ENCODE measurements at places on chromosomes 13 and 19.

DNA sequence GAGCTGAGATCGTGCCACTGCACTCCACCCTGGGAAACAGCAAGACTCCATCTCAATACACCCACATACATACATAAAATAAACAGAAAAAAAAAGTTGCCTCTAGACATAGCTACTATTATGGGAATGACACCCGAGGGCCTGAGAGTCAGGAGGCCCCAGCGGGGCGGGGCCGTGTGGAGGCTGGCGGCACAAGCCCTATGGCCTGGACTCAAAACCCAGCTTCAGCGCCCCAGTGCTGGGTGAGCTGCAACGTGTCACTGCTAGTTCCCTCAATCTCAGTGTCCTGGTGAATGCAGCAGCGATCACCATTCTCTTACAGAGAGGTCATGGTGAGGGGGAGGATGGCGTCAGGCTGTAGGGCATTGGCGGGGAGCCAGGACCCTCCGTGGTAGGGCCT, 9.2 kb upstream of the ZSCAN1 start:
- DNase-seq, result no peak

GRCh38 chr19:31676271-31677004, 327.2 kb upstream of the TSHZ3 start:
- DNase-seq, result peak; percentile 38

GRCh38 chr19:51090471-51090870, 7.8 kb upstream of the KLK14 start:
- no peak for DNase-seq

GRCh38 chr19:14505488-14506239, 9.7 kb upstream of the GIPC1 start:
- peak; percentile 82 for DNase-seq

- DNase-seq, result no peak
Observed at GRCh38 chr13:55199134-55199533, 1941.6 kb upstream of the PRR20A start.

DNA sequence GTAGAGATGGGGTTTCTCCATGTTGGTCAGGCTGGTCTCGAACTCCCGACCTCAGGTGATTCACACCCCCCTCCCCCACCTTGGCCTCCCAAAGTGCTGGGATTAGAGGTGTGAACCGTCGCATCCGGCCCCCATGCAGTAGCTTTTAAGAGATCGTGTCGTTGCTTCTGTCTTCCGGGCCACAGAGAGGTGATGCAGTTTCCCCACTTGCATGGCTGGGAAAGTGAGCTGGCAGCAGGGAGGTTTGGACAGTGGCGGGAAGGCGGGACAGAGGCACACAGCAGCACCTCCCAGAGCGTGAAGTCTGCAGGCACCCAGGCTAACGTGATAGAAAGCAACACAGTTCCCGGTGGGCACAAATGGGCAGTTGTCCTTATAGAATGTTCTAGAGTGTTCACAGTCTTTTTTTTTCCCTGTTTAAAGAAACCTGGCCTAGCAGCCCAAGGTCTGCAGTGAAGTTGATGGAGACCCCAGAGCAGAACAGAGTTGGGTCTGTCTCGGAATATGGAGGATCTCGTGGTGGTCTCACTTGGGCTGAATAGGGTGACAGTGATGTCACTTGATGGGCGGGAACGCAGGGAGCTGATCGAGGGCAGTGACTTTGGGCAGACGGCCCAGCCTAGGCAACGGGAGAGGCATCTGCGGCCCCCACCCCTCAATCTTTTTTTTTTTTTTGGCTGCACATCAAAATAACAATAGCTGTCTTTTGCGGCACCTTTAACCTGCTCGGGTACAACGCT, 4.9 kb downstream of the UHRF1 start:
- no peak for DNase-seq

DNA sequence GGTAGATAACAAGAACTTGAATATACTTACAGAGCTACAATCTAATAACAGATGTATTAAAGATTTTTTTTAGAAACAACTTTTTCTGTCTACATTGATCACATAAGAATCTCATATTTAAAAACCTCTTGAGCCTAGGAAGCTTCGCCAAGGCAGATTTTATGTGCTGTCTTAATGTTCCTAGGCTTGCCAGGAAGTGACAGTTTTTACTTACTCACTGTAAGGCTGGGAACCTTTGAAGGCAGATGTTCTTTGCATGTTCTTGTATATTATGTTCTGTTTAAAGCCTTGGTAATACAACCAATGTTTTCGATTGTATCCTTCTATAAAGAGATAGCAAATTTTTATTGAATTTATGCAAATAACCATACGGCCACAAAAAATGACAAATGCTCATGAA, 492.7 kb downstream of the GPC5 start:
- DNase-seq, result no peak

All from endothelial cell (in vitro differentiated cells).